ENCODE measurements at places on chromosomes 7 and 10. TPM values are rescaled to one million over a fixed set of nuclear protein-coding genes. Genes with fewer than 3 reads are reported as not detected.

- peaks cover 6% of the 10 kb centered on the region for H3K4me1 ChIP-seq
- DNase-seq, result peak; percentile 66
- no peak overlapping the region for H3K27ac ChIP-seq
These were observed 56.5 kb downstream of the MMRN2 start for GRCh38 chr10:86900955-86901354.

DNA sequence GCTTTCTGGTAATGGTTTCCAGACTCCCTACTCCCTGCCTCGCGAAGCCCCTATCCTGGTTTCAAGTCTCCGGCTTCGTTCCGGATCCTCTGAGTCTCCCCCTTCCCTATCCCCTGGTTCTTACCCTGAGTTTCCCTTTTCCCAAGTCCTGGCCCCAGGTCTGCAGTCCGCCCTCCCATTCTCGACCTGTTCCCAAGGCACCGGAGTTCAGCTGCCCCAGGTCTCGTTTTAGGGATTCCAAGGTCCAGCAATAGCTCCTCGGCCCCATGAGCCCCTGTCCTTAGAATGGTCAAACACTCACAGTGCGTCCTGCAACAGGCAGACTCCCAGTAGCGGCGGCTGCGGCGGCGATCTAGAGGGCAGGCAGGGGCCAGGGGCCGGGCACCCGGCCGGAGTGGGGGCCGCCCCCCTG is 274 bp downstream of the PITX3 start:
- H3K4me1 ChIP-seq, result peaks cover 11% of the 10 kb centered on the region
- no peak overlapping the region for H3K27ac ChIP-seq
- peak overlapping the region; percentile 41 for H3K4me3 ChIP-seq
- no peaks in the 10 kb centered on the region for H3K27me3 ChIP-seq
- DNase-seq, result no peak

The SPDYE2 gene
- 0.21 TPM for polyA plus RNA-seq

- H3K36me3 ChIP-seq, result no peaks in the 10 kb centered on the region
- peaks cover 40% of the 10 kb centered on the region for H3K4me1 ChIP-seq
- no peak for DNase-seq
These were observed 14.0 kb downstream of the PWWP2B start for GRCh38 chr10:132410779-132411532.

- no peaks in the 10 kb centered on the region for H3K27me3 ChIP-seq
- H3K4me3 ChIP-seq, result no peak overlapping the region
- H3K36me3 ChIP-seq, result no peaks in the 10 kb centered on the region
These were observed 13.9 kb downstream of the ZNF488 start for GRCh38 chr10:47370015-47370767.

- H3K27me3 ChIP-seq, result no peaks in the 10 kb centered on the region
- H3K4me3 ChIP-seq, result no peak overlapping the region
- no peaks in the 10 kb centered on the region for H3K4me1 ChIP-seq
- no peaks in the 10 kb centered on the region for H3K36me3 ChIP-seq
- H3K27ac ChIP-seq, result no peak overlapping the region
These were observed 792.6 kb upstream of the C7orf33 start for GRCh38 chr7:147798001-147798400.

DNA sequence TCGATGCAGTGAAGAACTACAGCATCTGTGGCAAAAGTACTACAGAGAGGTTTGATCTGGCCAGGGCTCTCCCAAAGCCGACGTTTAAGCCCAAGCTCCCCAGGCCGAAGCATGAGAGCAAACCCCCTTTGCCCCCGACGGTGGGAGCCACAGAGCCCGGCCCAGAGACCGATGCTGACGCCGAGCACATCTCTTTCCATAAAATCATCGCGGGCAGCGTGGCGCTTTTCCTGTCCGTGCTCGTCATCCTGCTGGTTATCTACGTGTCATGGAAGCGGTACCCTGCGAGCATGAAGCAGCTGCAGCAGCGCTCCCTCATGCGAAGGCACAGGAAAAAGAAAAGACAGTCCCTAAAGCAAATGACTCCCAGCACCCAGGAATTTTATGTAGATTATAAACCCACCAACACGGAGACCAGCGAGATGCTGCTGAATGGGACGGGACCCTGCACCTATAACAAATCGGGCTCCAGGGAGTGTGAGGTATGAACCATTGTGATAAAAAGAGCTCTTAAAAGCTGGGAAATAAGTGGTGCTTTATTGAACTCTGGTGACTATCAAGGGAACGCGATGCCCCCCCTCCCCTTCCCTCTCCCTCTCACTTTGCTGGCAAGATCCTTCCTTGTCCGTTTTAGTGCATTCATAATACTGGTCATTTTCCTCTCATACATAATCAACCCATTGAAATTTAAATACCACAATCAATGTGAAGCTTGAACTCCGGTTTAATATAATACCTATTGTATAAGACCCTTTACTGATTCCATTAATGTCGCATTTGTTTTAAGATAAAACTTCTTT is 2.3 kb downstream of the LRRTM3 start:
- no peak overlapping the region for H3K27ac ChIP-seq
- no peak overlapping the region for H3K4me3 ChIP-seq
- H3K4me1 ChIP-seq, result no peaks in the 10 kb centered on the region
- H3K27me3 ChIP-seq, result no peaks in the 10 kb centered on the region
- no peaks in the 10 kb centered on the region for H3K36me3 ChIP-seq

DNA sequence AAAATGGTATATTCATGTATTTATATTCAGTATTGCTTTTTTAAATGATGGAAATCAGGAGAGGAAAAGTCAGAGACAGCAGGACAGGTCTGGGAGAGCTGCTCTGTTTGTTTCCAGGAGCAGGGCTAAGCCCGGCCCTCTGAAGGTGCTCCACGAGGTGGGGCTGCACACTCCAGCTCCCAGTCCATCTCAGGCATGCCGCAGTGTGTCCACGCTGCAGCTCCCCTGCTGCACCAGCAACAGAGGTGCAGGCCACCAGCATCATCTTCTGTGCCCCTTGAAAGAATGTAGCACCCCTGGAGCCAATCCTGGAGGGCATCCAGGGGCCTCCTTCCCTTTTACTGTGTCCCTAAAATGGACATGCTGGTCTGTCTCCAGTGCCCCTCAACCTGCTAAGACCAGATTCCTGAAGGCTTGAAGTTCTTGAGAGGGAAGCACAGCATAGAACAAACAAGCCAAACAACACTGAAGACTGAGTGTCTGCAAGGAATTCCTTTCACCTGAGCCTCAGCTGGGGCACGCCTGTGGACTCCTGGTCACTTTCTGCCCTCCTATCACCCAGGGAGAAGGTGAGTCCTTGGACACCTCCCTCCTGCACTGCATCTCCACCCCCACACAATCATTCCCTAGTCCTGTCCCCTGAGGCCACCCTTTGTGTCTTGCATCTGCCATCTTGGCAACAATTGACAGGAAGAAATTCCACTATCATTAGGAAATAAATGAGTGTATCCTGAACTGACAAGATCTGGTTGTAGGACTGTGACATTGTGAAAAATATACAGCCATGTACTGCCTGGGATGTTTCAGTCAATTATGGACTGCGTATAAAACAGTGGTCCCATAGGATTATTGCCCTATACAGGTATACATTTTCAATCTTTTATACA is 100.5 kb downstream of the CXCL12 start:
- no peaks in the 10 kb centered on the region for H3K36me3 ChIP-seq
- no peak overlapping the region for H3K4me3 ChIP-seq

GRCh38 chr7:48139459-48139858 is 31.8 kb upstream of the ABCA13 start:
- no peaks in the 10 kb centered on the region for H3K27me3 ChIP-seq
- H3K36me3 ChIP-seq, result no peaks in the 10 kb centered on the region
- H3K27ac ChIP-seq, result no peak overlapping the region
- DNase-seq, result no peak
- no peak overlapping the region for H3K4me3 ChIP-seq

DNA sequence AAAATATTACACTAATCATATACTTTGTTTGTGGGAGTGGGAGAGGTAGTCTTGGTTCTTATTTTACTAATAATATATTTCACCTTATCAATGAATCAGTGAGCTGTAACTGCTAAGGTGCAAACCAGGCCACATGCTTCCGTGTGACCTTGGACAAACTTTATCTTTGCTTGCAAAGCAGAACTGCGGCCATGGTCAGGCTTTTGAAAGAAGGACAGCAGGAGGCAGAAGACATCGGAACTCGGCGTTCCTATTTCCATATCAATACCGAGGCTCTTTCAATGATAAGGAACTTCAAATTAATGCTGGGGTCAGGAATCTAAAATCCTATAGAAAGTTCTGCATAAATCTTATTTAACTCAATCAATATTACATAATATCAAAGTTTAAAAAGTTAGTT is 491.9 kb upstream of the PFKP start:
- DNase-seq, result no peak
- H3K27me3 ChIP-seq, result no peaks in the 10 kb centered on the region
- no peak overlapping the region for H3K4me3 ChIP-seq
- H3K36me3 ChIP-seq, result no peaks in the 10 kb centered on the region

DNA sequence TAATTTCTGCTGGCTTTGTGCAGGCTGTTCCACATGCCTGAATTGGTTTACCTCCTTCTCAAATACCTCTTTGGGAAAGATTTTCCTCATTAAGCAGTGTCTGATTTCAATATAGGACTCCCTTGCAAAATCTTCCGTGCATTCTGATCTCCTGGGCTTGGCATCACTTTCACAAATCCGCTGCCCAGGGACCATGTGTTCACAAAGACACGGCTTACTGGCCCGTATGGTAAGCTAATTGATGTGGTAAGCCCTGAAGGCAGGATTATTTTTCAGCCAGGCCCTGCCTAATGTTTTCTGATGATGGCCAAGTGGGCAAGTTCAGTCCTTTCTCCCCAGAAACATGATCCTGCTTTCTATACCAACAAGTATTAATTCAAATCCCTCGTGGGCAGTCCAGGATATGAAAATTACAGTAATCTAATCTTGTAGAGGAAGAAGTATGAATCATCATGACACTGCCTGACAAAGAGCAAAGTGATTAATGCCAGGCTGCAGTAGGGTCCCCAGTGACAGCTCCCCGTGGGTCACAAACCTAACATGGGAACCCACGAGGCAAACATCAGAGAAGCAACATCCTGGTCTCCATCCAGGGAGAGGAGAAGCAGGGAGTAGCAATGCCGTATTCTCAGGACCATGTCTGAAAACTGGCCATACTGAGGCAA is 11.6 kb upstream of the SVIL start:
- H3K27me3 ChIP-seq, result no peaks in the 10 kb centered on the region
- no peaks in the 10 kb centered on the region for H3K36me3 ChIP-seq
- H3K4me1 ChIP-seq, result peaks cover 43% of the 10 kb centered on the region
- peak overlapping the region; percentile 9 for H3K27ac ChIP-seq

DNA sequence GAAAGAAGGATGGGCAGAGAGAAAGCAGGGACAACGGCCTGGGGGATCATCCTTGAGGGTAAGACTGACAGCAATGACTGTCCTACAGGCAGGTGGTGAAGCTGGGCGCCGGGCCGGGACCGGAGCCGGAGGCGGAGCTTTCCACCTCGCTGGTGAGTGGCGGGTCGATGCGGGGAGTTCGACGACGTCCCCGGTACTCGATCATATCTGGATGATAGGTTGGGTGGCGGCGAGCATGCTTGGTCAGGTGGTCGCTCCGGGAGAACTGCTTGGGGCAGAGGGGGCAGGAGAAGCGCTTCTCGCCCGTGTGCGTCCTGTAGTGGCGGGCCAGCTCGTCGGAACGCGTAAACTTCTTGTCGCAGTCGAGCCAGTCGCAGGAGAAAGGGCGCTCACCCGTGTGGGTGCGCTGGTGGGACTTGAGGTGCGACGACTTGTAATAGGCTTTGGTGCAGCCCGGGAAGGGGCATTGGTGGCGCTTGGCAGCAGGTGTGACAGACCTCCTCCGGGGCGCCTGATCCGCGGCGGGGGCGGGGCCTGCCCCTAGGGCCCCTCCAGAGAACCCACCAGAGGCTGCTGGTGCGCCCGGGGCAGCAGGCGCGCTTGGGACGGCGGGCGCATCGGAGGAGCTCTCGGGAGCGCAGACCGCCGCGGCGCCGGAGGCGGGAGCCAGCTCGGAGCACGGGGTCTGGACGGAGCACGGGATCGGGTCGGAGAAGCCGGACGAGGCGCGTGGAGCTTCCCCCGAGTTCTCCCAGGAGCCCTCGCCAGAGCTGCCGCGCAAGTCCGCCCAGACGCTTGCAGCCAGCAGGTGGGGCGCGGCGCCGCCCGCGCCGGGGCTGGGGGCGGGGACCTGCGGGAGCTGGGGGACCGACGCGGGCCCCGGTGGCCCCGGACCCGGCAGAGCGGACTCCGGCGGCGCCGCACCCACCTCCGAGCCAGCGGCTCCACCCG is 752 bp downstream of the KLF14 start:
- H3K27me3 ChIP-seq, result no peaks in the 10 kb centered on the region
- no peaks in the 10 kb centered on the region for H3K36me3 ChIP-seq
- DNase-seq, result no peak
- H3K27ac ChIP-seq, result peak overlapping the region; percentile 13

DNA sequence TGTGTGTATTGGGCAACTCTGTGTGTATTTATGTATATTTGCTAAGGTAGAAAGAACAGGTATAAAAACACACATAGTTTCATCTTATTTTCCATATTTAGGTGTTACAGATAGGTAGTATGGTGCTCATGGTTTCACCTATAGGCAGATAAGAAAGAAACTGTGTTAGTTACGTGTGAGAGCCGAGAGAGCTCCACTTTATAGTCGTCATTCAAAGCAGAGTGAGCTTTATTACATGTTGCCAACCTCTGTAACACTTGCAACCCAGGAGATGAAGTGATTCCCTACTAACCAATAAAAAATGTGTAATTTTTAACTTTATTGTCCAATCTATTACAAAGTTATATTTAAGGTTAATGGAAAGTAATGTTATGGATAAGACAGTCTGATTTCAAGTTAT is 121.3 kb downstream of the AGMO start:
- H3K36me3 ChIP-seq, result no peaks in the 10 kb centered on the region
- no peak for DNase-seq
- H3K4me1 ChIP-seq, result no peaks in the 10 kb centered on the region
- H3K27me3 ChIP-seq, result no peaks in the 10 kb centered on the region

GRCh38 chr10:52348037-52348564 is 34.0 kb downstream of the DKK1 start:
- H3K36me3 ChIP-seq, result no peaks in the 10 kb centered on the region
- H3K4me1 ChIP-seq, result no peaks in the 10 kb centered on the region
- no peaks in the 10 kb centered on the region for H3K27me3 ChIP-seq

The GRM3 gene
- polyA plus RNA-seq, result not detected

DNA sequence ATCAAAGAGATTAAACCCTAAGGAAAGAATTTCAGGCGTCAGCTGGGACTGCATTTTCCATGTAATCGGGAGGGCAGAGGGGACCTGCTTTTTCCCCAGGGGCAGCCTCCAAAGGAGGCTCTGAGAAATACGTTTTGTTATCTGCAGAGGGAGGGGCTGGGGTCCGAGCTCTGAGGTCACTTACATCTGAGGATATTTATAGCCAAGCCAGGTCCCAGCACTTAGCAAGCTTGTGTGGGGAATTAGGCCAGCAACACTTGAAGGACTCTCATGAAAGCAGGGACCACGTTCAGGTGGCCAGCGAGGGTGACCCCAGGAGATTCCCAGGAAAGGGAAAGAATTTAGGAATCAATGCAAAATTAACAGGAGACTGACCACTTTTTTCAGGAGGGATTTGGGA is 20.6 kb upstream of the GDI2 start:
- H3K27me3 ChIP-seq, result no peaks in the 10 kb centered on the region
- DNase-seq, result no peak
- no peak overlapping the region for H3K4me3 ChIP-seq

GRCh38 chr7:84469034-84469433 is 274.4 kb upstream of the SEMA3A start:
- H3K36me3 ChIP-seq, result no peaks in the 10 kb centered on the region
- H3K4me1 ChIP-seq, result no peaks in the 10 kb centered on the region
- H3K27ac ChIP-seq, result no peak overlapping the region
- H3K4me3 ChIP-seq, result no peak overlapping the region
- H3K27me3 ChIP-seq, result no peaks in the 10 kb centered on the region

The MBLAC1 gene
- polyA plus RNA-seq, result 3.4 TPM

Measured in ovary (tissue), 10 donors.